ENCODE measurements at places on chromosomes 12 and 14.

- no peak for DNase-seq
These were observed 40.0 kb downstream of the PEBP1 start for GRCh38 chr12:118175823-118176447.

GRCh38 chr14:101457301-101457935, 103.9 kb upstream of the DIO3 start:
- no peak for DNase-seq

DNA sequence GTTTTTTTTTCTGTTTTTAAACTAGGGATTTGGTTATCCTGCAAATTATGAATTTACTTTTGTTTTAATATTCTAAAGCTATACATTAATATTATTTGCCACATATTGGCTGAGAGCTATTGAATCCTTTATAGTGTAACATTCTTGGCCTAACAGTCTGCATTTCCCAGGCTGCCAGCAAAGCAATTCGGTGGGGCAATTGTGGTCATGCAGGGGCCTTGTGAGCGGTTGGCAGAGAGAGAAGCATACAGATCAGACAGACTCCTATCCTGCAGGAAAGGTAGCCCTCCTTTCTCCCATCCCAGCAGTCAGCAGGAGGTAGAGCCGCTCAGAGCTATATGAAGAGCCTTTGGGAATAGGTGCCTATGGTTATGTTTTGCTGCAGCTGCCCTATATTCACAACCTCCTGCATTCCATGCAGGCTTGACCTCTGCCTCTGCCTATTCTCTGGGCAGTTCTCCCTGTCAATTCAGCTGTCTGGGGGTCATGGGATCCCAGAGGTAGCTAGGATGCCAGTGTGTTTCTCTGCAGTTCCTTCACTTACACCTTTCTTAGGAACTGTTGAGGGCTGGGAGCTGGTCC, 144.7 kb downstream of the GPHN start:
- DNase-seq = no peak

DNA sequence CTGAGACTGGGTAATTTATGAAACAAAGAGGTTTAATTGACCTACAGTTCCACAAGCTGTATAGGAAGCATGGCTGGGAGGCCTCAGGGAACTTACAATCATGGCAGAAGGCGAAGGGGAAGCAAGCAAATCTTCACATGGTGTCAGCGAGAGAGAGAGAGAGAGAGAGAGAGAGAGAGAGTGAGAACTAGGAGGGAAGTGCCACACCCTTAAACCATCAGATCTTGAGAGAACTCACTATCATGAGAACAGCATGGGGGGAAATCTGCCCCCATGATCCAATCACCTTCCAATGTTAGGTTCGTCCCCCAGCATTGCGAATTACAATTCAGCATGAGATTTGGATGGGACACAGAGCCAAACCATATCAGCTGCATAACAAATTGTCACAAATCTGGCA, 96.7 kb downstream of the CHST11 start:
- DNase-seq = no peak

- DNase-seq = peak; percentile 48
These were observed 468.2 kb upstream of the CCDC196 start for GRCh38 chr14:66017927-66018326.

DNA sequence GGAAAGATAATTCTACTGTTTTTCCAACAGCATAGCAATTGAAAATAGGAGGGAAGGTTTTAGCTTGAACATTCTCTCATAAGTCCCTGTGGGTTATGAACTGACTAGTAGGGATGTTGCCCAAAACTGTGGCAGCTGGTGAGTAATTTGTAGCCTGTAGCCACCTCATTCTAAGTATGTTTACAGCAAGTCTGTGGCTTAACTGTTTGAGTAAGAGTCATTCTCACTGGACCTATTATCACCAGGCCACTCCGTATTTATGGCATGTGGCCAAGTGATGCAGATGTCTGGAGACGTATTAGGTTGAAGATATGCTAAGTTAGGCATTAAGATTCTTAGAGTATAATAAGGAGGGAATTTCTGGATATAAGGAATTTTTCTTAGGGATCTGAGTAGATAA, 458.3 kb downstream of the ETNK1 start:
- DNase-seq = peak; percentile 8

GRCh38 chr12:5965950-5966383, 20.9 kb upstream of the ANO2 start:
- DNase-seq = peak; percentile 12

DNA sequence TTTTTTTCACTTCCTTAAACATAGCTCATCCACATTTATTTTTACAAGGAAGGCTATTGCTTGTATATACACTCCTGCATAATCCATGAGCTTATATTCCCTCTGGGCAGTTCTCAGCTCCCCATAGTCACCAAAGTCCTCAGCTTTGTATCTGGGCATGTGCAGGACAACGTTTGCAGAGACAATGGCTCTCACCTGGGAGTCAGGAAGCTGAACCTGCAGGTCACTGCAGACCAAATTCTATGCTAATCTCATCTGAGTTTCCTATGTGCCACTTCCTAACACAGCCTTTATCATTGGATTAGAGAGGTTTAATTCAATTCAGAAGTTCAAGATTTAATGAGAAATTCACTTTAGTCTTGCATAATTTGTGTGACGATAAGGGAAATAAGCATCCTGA, 131.5 kb downstream of the KCNK10 start:
- no peak for DNase-seq

DNA sequence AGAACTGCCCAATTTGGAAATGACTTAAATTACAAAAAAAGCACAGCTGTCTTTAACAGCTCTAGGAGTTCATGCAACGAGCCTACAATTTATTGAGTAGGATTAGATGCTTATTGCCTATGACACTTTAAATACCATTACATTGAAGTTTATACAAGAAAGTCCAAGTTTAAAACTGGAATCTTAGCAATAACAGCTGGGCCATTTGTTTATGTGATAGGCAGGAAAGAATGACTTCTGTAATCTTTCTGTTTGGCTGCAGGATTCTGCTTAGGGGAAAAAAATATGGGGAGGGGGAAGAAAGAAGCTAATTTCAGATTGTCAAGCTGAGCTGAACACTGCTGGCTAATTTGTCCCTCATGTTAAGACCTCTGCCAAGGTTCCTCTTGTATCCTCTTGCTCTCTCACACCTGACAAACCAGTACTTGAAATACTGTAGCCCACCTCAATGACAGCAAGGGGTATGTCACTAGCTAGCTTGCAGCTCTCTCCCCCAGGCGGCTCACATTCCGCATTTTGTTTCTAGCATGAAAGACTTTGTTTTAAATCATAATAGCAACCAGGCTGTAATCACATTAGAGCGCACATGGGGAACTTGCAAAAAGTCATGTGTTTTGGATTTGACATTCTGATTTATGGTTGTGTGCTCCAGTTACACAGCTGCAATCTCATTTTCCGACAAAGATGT, 384.8 kb downstream of the BMP4 start:
- DNase-seq = no peak

DNA sequence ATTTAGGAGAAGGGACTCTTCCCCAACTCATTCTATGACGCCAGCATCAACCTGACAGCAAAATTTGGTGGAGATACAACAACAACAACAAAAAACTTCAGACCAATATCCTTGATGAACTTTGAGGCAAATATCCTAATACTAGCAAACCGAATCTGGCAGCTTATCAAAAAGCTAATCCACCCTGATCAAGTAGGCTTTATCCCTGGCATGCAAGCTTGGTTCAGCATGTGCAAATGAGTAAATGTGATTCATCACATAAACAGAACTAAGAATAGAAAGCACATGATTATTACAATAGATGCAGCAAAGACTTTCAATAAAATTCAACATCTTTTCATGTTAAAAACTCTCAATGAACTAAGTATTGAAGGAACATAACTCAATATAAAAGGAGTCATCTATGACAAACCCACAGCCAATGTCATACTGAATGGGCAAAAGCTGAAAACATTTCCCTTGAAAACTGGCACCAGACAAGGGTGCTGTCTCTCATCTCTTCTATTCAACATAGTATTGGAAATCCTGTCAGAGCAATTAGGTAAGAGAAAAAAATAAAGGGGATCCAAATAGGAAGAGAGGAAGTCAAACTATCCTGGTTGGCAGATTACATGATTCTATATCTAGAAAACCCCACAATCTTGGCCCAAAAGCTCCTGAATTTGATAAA, 233.3 kb downstream of the CCDC59 start:
- DNase-seq = no peak

DNA sequence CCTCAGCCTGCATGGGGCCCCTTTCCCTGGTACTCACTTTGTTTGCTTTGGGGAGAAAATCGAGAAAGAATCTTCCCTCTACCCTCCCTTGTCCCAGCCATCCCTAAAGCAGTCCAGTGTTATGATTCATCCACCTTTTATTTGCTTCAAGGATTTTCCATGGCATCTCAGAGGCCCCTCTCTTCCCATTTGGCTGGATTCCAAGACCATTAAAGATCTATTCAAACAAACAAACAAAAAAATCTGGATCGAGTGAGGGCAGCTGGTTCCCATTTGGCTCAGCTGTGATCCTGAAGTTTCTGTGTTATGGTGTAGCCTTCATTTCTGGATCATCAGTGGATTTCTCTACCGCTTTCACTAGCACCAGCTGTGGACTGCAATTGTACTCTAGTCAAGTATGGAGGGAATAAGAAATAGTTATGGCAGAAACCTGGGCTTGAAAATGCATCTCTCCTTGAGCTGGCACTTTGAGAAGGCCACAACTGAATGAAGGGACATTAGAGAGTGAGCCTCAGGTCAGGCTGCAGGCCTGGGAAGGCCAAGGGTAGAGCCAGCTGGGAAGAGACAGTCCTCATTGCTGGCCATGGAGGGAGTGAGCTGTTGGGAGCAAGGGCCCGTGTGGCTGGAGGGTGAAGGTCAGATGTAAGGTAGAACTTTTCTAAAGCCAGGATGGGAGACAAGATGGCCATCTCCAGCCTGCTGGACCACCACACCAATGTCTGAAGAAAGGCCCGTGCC, 13.7 kb downstream of the KRT71 start:
- DNase-seq = peak; percentile 70

DNA sequence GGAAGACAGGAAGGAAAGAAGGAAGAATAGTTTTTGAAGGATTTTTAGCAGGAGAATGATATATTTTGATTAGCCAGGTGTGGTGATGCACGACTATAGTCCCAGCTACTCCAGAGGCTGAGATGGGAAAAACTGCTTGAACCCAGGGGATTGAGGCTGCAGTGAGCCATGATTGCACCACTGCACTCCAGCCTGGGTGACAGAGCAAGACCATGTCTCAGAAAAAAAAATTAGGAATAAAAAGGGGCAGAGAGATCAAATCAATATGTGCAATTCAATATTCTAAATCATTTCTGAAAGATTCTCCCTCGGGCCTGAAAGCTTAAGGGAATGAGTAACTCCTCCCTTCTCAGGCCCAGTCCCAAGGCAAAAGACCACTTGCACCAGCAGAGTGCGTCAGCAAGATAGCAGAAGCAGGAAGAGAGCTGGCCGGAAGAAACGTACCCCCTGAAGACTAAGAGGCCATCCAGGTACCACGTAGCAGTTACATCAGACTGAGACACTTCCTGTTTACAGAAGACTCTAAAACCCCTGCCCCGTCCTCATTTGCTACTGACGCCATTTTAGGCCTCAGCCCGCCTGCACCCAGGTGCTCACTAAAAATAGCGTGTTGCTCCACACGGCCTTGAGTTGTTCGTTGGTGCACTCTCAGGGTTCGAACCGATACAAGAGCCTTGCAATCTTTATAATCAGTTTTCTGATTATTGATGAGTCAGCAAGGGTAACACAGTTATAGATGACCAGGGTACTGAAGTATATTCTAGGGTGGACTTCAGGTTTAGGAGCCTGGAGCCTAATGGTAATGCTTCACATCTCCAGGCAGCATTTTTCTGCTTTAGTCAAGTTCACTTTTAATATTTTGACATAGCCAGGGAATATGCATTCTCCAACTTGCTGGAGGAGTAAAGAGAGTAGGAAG, 57.7 kb upstream of the CSRP2 start:
- no peak for DNase-seq

DNA sequence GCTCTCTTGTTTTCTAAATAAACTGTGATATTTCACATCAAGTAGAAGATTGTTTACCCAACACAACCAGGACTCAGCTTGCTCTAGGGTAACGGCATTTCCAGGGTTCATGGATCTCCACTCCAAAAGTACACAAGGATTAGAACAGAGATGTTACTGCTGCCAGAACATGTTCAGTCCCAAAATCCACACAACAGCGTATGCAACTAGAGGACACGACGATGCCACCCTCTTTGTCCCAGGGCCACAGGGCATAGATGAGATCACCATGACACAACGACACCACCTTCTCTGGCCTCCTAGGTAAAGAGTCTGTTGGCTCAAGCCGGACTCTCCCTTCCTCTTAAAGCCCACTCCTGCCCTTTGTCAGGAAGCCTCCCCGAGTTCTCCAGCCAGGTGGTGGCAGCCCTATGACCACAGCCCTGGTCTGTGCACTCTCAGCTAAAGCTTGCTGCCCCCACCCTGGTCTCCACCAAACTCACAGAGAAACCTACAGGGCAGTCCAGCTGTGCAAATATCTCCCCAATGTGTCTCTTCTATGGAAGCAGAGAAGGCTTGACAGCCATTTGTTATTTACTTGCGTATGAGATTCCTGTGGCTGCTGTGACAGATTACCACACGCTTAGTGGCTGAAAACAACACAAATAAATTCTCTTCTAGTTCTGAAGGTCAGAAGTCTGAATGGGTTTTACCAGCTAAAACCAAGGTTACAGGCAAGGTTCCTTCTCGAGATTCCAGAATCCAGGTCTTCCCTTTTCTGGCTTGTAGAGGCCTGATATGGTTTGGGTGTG, 10.3 kb downstream of the CLMN start:
- no peak for DNase-seq

DNA sequence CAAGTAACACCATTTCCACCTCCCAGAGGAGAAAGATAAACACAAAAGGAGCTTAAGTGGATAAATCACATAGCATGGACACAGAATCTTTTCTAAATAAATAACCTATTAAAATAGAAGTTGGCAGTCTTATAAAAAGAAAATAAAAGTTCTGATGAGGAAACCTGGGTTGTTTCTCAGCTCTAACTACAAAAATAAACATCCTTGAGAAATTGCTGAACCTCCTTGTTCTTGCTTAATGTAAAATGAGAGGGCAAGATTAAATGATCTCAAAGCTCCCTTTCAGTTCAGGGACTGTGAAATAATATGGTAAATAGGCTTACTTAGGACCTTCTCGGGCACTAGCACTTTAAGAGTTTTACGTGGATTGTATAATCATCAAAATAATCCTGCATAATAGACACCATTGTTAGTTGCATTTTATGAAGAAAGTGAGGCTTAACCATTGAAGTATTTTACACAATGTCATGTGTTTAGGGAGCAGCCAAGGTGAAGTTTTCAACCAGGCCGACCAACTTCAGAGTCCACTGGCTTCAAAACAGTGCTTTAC, 214.0 kb upstream of the NOVA1 start:
- DNase-seq = no peak

Data from NCI-H1092 treated with DMSO at 0.1 percent for 48 hours (cell line).